Activated gamma-delta T cell (primary cell): ENCODE measurements at places on chromosomes 3 and 15.

DNA sequence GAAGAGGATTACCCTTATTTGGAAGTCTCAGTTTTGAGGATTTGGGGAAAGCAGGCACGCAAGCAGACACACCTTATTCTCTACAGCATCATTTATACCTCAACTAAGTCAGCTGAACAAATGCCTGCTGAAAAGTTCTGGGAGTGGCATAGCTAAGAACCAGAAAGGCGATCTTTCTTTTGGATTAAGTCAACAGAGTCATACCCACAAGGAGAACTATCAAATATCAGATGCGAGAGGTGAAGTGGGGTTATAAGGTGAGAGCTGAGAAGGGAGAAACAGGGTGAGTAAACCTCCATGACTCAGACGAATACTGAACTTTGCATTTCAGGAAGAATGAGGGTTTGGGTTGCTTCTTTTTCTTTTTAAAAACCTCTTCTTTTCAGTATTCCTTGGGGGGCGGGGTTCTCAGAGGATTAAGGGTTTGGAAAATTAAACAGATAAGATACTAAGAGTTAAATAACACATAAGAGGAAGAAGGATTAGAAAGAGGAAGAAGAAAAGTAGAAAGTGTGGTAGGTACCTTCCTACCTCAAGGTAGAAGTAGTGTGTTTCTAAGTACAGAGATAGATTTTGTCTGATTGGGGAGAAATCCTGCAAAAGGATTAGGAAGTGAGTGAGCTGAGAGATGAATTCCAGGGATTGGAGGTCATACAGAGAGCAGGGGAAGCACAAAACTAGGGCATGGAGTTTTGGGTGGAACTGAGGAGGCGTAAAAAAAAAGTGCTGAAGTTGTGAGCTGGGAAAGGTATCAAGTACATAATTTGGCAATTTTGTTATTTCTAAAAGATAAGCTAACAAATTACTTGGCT is 41.3 kb upstream of the ICE2 start:
- no peak for DNase-seq

GRCh38 chr3:54125300-54125699 is 2.9 kb downstream of the CACNA2D3 start:
- no peak for DNase-seq

DNA sequence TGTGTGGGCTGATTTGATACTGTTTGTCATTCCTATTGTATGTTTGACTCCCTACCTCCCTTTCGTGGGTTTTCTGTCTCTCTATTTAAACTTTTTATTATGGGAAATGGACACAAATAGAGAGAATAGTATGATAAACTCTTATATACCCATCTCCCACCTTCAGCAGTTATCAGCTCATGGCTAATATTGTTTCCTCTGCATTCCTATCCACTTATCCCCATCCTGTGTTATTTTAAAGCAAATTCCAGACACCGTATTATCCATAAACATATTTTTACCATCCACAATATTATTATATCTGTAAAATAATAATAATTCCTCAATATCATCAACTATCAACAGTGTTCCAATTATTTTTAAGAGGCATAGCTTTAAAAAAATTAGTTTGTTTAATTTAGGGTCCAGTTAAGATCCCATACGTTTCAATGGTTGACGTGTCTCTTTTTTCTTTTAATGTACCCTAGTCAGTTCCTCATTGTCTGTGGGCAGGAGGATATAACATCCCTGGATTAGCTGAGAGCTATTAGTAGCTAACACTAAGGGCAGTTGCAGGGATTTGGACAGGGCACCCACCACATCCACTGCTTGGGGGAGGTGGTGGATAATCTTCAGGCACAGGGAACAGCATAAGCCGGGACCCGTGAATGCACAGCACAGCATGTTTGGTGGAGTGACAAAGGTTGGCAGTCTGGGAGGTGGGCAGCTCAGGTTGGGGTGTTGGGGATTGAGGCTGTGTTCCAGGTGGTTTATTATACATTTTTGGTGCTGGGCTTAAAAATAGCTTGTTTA is 23.5 kb downstream of the PLCL2 start:
- DNase-seq = no peak

DNA sequence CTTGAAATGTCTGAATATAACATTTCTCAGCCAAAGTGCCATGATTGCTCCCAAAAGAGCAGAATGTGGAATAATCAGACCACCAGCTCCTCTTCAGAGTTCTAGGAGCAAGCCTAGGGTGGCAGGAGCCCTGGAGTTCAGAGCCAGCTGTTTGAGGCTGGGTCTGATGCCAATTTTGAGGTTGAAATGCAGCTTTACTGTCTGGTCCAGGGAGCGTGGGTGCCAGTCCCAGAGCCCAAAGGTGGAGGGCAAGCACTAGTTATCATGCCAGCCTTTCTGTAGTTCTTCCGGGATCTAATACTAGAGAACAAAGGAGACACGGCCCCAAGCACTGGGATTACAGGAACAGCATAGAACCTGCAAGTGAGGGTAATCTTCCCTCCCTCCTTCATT is 69.3 kb downstream of the TNFAIP8L3 start:
- DNase-seq = no peak

DNA sequence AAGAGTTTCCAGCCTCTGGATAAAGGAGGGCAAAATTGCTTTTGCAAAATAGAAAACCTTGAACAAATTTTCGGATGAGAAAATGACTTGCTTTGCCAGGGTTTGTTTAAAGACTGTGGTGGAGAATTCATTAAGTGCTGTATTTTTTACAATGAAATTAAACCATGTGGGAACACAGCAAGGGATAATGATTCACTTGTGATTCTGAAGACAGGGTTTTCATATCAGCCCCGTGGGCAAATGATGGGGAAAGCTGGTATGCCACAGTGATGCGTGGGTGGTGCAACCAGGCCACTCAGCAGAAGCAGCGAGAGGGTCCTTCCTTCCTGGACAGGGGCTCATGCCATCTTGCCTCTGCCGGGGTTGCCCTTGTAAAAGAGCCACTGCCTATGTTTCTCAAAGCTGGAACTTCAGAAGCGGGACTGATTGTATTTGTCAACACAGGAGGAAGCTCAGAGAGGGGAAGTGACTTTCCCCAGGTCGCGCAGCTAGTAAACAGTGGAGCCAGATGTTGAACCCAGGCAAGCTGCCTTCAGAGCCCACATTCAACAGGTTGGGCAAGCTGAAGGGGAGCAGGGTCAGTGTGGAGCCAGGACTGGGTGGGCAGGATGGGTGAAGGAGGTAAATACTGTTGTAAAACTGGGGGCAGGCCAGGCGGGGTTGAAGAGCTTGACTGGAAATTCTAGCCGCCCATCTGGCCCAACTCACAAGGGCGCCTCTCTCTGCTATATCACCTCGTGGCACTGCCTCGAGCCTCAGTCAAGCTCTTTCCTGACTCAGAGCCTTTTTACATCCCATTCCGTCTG is 79.1 kb downstream of the TOP2B start:
- DNase-seq = no peak
